Left ventricle myocardium inferior (tissue), 1 donor: ENCODE measurements at places on chromosomes 1 and 21. TPM values are rescaled to one million over a fixed set of nuclear protein-coding genes. Genes with fewer than 3 reads are reported as not detected.
A peak's percentile ranks its signal among the peaks of the same experiment; 100 is the strongest.

DNA sequence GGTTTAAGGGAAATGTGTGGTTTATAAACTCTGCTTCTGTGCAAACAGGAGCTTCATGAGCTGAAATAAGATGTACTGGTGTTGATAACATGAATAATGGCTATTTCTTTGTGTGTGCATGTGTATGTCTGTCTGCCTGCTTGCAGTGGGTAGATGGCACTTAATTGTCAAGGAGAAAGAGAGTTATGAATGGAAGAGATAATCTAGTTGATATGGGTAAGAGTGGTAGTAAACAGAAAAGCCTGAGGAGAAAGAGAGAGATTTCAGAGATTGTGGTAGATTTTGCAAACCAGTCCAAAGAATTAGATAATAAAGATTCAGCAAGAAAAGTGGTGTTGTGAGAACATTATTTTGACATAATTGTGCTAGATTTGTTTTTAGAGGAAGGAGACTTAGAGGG is 7.7 kb downstream of the SUCO start:
- no peak overlapping the region for H3K4me3 ChIP-seq
- H3K27ac ChIP-seq = no peak overlapping the region
- H3K4me1 ChIP-seq = peaks cover 93% of the 10 kb centered on the region
- no peaks in the 10 kb centered on the region for H3K27me3 ChIP-seq
- H3K36me3 ChIP-seq = no peaks in the 10 kb centered on the region

- H3K4me1 ChIP-seq = peaks cover 55% of the 10 kb centered on the region
- H3K36me3 ChIP-seq = peaks cover 8% of the 10 kb centered on the region
- H3K4me3 ChIP-seq = peak overlapping the region; percentile 19
Observed at GRCh38 chr1:40386359-40386723, 12.8 kb downstream of the SMAP2 start.

DNA sequence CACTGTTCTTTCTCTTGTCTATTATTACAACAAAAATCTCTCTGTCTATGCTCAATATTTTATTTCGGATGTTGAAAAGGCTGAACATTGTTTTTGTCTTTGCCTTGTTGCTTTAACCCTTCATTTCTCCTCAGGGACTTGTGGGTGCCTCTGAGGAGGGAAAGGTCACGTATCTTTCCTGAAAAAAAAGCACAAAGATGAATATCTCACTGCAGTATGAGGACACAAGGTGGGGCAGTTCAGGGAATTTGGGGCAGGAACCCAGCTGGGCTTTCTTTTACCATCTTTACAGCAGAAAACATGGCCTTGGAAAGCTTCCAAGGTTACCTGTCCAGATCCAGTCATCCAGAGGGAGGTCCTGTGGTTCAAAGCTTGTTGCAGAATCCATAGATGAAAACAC is 99.1 kb upstream of the LPGAT1 start:
- H3K4me1 ChIP-seq = peaks cover 11% of the 10 kb centered on the region
- peaks cover 7% of the 10 kb centered on the region for H3K27me3 ChIP-seq
- no peak overlapping the region for H3K27ac ChIP-seq

DNA sequence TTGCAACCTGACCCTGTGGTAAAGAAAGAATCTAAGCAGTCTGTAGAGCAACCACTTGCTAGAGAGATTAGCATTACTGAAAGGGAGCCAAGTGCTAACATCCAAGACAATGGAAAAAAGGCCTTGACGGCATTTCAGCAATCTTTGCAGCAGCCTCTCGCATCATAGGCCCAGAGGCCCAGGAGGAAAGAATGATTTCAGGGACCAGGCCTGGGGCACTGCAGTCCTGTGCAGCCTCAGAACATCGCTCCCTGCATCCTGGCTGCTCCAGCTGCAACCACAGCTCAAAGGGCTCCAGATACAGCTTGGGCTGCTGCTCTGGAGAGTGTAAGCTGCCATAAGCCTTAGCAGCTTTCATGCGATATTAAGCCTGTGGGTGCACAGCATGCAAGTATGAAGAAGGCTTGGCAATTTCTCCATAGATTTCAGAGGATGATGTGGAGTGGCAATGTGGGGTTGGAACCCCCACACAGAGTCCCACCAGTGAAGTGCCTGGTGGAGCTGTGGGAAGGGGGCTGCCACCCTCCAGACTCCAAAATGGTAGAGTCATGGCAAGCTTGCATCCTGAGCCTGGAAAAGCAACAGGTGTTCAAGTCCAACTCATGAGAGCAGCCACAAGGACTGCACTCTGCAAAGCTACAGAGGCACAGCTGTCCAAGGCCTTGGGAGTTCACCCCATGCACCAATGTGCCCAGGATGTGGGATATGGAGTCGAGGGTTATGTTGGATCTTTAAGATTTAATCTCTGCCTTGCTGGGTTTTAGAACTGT is 110.6 kb upstream of the HMGB4 start:
- DNase-seq = no peak
- H3K27me3 ChIP-seq = peaks cover 4% of the 10 kb centered on the region
- H3K4me1 ChIP-seq = peaks cover 4% of the 10 kb centered on the region
- H3K4me3 ChIP-seq = no peak overlapping the region

DNA sequence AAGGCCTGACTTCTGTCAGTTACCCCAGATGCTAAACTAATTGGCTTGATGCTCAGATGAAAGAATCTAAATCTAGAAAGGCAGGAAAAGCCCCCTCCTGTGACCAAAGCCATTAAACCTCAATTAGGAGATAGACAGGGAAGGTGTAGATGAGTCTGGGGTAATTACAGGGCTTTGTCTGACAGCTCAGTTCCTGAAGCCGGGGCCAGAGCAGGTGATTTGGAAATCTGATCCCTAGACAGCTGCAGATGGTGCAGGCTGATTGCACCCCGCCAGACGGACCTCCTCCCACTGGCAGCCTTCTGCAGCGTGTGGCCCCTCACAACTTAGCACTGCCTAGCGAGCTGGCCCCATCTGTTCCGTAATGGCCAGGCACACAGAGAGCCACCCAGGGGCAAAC is 395.1 kb downstream of the HLX start:
- H3K27ac ChIP-seq = no peak overlapping the region
- no peak overlapping the region for H3K4me3 ChIP-seq
- H3K36me3 ChIP-seq = no peaks in the 10 kb centered on the region
- DNase-seq = no peak
- no peaks in the 10 kb centered on the region for H3K27me3 ChIP-seq
- no peaks in the 10 kb centered on the region for H3K4me1 ChIP-seq

- DNase-seq = no peak
- H3K27ac ChIP-seq = no peak overlapping the region
- peaks cover 25% of the 10 kb centered on the region for H3K27me3 ChIP-seq
Observed at GRCh38 chr1:242006976-242007375, 8.1 kb upstream of the MAP1LC3C start.

GRCh38 chr1:4710592-4711415 is 56.4 kb downstream of the AJAP1 start:
- no peaks in the 10 kb centered on the region for H3K36me3 ChIP-seq
- no peak for DNase-seq
- H3K4me1 ChIP-seq = peaks cover 10% of the 10 kb centered on the region
- H3K27ac ChIP-seq = no peak overlapping the region
- H3K4me3 ChIP-seq = peak overlapping the region; percentile 9

DNA sequence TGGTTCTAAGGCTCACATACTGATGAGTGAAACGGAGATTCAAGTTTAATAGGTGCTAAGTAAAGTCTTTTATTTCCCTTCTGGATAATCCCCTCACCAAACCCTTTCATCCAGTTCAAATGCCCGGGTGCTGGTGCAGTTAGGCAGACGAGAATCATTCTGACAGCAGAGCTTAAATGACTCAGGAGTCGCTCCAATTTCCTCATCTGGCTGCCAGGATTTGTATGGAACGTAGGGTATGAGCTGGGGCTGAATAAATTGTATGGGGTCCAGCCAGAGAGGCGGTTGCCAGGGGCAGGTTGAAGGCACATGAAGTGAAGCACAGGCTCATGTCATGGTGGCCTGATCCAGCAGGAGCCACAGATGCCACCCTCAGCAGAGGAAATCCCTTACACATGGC is 76.0 kb downstream of the PAPPA2 start:
- peaks cover 9% of the 10 kb centered on the region for H3K27me3 ChIP-seq
- no peak for DNase-seq
- H3K36me3 ChIP-seq = no peaks in the 10 kb centered on the region

GRCh38 chr1:91650764-91651163 is 150.1 kb downstream of the CDC7 start:
- H3K4me3 ChIP-seq = no peak overlapping the region
- H3K4me1 ChIP-seq = peaks cover 22% of the 10 kb centered on the region
- no peaks in the 10 kb centered on the region for H3K36me3 ChIP-seq
- peak overlapping the region; percentile 74 for H3K27ac ChIP-seq

DNA sequence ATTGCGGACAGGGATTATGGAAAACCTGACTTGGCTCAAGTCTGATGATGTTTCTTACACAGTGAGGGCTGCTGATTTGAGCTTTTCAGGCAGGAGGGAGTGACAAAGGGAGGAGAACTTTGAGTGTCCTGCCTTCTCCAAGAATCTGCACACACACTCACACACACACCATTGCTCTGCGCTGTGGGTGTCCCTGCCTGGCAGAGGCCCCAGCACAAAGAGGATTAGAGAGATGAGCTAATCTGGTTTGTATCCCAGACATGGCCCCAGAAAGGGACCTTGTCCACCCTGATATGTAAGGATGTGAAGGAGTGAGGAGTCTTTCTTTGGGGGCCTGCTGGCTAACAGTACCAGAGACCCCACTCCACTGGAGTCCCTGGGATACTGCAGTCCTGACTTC is 5.9 kb upstream of the WNT2B start:
- H3K4me3 ChIP-seq = peak overlapping the region; percentile 65
- H3K27ac ChIP-seq = no peak overlapping the region
- H3K36me3 ChIP-seq = no peaks in the 10 kb centered on the region
- no peak for DNase-seq
- peaks cover 27% of the 10 kb centered on the region for H3K4me1 ChIP-seq

GRCh38 chr1:3610527-3611169 is 660 bp downstream of the MEGF6 start:
- H3K27ac ChIP-seq = no peak overlapping the region
- peak overlapping the region; percentile 60 for H3K4me3 ChIP-seq
- H3K4me1 ChIP-seq = peaks cover 18% of the 10 kb centered on the region
- no peak for DNase-seq

- H3K27me3 ChIP-seq = no peaks in the 10 kb centered on the region
- H3K27ac ChIP-seq = no peak overlapping the region
- peaks cover 94% of the 10 kb centered on the region for H3K36me3 ChIP-seq
- DNase-seq = no peak
- no peaks in the 10 kb centered on the region for H3K4me1 ChIP-seq
- H3K4me3 ChIP-seq = no peak overlapping the region
Observed at GRCh38 chr1:32372149-32372756, 9.9 kb downstream of the TSSK3 start.

- no peak for DNase-seq
- H3K4me1 ChIP-seq = no peaks in the 10 kb centered on the region
- no peak overlapping the region for H3K27ac ChIP-seq
- H3K36me3 ChIP-seq = no peaks in the 10 kb centered on the region
- H3K27me3 ChIP-seq = no peaks in the 10 kb centered on the region
Observed at GRCh38 chr1:58861506-58861905, 77.7 kb upstream of the JUN start.

DNA sequence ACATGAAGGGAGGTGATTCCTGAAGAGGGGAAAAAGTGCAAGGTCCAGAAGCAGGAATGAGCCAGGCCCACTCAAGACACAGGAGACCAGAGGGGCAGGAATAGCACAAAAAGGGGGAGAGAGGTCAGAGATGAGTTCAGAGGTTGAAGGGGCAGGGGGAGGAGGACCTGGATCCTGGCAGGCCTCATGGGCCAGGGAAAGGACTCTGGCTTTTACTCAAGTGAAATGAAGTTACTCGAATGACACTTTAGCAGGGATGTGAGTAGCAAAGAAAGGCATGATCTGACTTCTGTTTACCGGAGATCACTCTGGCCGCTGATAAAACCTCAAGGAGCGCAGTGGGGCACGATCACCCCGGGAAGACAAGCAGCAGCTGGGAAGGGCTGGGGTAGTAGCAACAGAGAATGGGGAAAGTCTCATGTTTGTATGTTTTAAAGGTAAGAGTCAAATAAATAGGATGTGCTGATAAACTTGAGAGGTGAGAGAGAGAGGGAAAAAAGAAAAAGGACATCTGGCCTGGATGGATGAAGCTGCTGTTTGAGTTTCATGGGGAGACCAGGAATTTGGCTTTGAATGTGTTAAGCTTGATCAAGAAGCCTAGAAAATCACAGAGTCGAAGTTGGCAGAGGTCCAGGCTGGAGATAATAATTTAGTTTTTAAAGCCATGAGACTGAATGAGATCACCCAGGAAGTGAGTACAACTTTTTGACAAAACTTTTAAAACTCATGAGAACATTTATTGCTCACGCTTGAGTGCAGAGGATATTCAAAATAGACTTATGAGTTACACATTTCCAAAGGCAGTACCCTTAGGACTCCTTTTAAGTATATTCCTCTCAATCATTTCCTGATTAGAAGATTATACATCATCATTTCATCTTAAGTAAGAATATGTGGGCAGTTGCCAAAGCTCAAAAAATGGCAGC is 156.0 kb downstream of the RERE start:
- H3K27ac ChIP-seq = peak overlapping the region; percentile 70
- H3K4me1 ChIP-seq = peaks cover 79% of the 10 kb centered on the region
- no peak overlapping the region for H3K4me3 ChIP-seq
- DNase-seq = no peak
- H3K36me3 ChIP-seq = no peaks in the 10 kb centered on the region
- H3K27me3 ChIP-seq = no peaks in the 10 kb centered on the region

GRCh38 chr1:41329662-41330587 is 31.3 kb upstream of the FOXO6 start:
- no peak overlapping the region for H3K4me3 ChIP-seq
- H3K27ac ChIP-seq = no peak overlapping the region
- no peaks in the 10 kb centered on the region for H3K36me3 ChIP-seq
- no peaks in the 10 kb centered on the region for H3K4me1 ChIP-seq
- peaks cover 15% of the 10 kb centered on the region for H3K27me3 ChIP-seq

DNA sequence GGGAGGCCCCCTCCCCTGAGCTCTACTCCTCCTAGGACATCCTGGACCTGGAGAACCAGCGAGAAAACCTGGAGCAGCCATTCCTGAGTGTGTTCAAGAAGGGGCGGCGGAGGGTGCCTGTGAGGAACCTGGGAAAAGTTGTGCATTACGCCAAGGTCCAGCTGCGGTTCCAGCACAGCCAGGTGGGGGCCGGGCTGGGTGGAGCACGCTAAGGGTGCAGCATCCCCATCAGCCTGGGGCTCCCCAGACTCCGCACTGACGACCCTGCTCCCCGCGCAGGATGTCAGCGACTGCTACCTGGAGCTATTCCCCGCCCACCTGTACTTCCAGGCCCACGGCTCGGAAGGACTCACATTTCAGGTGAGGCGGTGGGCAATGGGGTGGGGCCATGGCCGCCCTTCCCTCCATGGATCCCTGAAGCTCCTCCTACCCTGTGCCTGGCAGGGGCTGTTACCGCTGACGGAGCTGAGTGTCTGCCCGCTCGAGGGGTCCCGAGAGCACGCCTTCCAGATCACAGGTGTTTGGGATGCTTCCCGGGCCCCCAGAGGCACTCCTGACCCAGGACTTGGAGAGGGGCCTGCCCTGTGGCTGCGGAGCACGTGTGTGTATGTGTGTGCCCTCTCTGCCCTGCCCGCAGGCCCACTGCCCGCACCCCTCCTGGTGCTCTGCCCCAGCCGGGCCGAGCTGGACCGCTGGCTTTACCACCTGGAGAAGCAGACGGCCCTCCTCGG is 4.1 kb downstream of the PLEKHN1 start:
- H3K36me3 ChIP-seq = no peaks in the 10 kb centered on the region
- H3K4me1 ChIP-seq = peaks cover 18% of the 10 kb centered on the region
- H3K27me3 ChIP-seq = peaks cover 81% of the 10 kb centered on the region
- no peak overlapping the region for H3K27ac ChIP-seq
- DNase-seq = no peak
- H3K4me3 ChIP-seq = no peak overlapping the region

- no peaks in the 10 kb centered on the region for H3K4me1 ChIP-seq
- no peak for DNase-seq
- H3K27ac ChIP-seq = no peak overlapping the region
- H3K36me3 ChIP-seq = no peaks in the 10 kb centered on the region
Observed at GRCh38 chr1:102790997-102791396, 317.3 kb downstream of the COL11A1 start.

The RXRG gene
- total RNA-seq = 9.3 TPM

The APOBEC4 gene
- 0.11 TPM for total RNA-seq

The CBS gene
- total RNA-seq = 10.3 TPM

The SEC16B gene
- total RNA-seq = 1.9 TPM

The TMEM51 gene
- 4.1 TPM for total RNA-seq

The CD101 gene
- 0.74 TPM for total RNA-seq
